Calu3 (cell line): ENCODE measurements at places on chromosomes 7 and 10.

- DNase-seq, result no peak
Measured at GRCh38 chr10:15735763-15736162, 16.0 kb upstream of the ITGA8 start.

DNA sequence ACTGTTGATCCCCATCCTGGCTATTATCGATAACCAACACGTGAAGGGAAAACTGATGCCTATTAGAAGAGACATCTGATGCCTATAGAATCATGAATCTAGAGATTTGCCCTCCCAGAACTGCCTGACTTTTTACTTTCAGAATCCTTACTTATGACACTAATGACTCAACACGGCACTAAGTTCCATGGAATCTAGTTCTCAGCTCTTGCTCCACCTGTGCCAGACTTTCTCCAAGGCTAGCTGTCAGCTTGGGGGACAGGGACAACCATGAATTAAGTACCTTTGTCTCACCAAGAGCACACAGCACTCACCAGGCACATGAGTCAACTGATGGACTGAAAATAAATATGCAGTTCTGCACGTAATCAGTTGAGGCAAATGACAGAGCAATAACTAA lies 184.2 kb downstream of the FRMD4A start:
- DNase-seq, result no peak

DNA sequence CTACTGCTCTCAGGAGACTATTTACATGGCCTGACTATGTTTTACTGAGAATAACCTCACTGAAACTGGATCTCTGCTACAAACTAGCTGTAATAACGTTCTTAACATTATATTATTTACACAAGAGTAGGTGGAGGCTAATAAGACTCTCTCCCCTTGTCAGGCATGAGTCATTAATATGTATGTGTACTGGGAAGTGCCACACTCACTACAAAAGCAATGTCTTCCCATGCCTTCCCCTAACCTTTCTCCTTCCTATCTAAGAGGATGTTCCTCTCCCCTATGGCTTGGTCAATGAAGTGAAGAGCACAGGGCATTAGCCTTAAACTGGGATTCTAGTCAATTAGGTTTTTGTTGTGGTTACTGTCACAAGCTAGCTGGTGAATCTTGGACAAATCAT lies 147.9 kb downstream of the DGKB start:
- DNase-seq, result no peak

GRCh38 chr7:22726907-22727713 lies at the start of gene IL6:
IL6 (plus strand) TSS chr7:22727200; CDS start chr7:22727263, 63 bp downstream.
- peak; percentile 91 for DNase-seq

DNA sequence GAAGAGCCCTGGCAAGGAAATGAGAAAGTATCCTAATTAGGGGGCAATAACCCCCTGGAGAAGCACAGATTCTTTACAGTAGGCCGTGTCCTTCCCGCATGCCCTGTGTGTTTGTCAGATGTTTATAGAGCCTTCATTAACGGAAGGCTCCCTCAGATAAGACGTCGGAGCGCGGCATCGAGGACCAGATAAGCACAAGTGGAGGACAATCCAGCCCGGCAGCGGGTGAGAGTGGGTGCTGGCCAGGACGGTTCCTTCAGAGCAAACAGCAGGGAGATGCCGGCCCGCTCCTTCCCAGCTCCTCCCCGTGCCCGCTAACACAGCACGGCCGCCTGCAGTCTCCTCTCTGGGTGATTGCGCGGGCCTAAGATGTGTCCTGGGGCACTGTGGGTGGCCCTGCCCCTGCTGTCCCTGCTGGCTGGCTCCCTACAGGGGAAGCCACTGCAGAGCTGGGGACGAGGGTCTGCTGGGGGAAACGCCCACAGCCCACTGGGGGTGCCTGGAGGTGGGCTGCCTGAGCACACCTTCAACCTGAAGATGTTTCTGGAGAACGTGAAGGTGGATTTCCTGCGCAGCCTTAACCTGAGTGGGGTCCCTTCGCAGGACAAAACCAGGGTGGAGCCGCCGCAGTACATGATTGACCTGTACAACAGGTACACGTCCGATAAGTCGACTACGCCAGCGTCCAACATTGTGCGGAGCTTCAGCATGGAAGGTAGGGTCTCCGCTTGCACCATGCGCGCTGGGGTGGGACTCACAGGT lies at the start of gene GDF2:
Gene GDF2 (plus strand): TSS at position 155 of the 762 bp plus-strand sequence. CDS start 215 bp downstream, at position 370.
- DNase-seq, result no peak
